ENCODE measurements at places on chromosomes 6 and 20. TPM values are rescaled to one million over a fixed set of nuclear protein-coding genes. Genes with fewer than 3 reads are reported as not detected.

Gene PI3
- not detected for total RNA-seq

DNA sequence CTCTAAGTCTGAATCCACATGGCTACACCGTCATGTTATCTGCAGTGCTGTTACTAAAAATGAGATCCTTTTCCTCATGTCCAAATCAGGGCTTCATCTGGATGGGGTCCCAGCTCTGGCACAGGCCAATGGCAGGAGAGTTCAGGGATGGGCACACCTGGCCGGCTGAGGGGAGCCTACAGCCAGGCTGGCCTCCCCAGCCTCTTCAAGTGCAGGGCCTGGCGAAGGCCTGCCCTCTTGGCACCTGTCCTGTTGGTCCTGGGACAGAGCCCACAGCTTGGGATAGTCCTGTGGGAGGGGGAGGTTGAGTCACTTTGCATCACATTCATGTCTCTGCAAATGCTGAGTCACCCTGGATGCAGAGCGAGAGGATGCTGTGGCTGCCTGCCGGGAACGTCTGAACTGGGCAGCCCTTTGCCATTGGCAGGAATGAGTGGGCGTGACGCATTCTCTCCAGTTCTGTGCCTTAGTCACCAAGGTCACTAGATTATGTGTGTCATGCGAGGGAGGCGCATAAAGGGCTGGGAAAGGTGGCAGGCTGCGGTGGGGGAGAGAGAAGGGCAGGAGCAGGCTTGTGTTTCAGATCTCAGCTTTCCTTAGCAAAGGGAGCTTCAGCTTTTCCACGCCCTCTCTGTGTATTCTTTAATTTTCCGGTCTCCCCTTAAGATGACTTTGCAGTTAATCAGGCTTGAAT lies 223.2 kb upstream of the ECI2 start:
- no peaks in the 10 kb centered on the region for H3K27me3 ChIP-seq
- DNase-seq, result no peak
- H3K27ac ChIP-seq, result no peak overlapping the region
- H3K36me3 ChIP-seq, result no peaks in the 10 kb centered on the region
- H3K4me3 ChIP-seq, result no peak overlapping the region

GRCh38 chr6:105882121-105882803 lies 203.9 kb upstream of the PRDM1 start:
- no peak for DNase-seq
- H3K4me1 ChIP-seq, result peaks cover 75% of the 10 kb centered on the region
- no peak overlapping the region for H3K4me3 ChIP-seq
- H3K36me3 ChIP-seq, result peaks cover 11% of the 10 kb centered on the region
- H3K27ac ChIP-seq, result no peak overlapping the region

- no peaks in the 10 kb centered on the region for H3K36me3 ChIP-seq
- no peak overlapping the region for H3K4me3 ChIP-seq
- H3K4me1 ChIP-seq, result peaks cover 22% of the 10 kb centered on the region
- H3K27ac ChIP-seq, result peak overlapping the region; percentile 81
- peaks cover 8% of the 10 kb centered on the region for H3K27me3 ChIP-seq
These were observed 133.9 kb upstream of the MYLIP start for GRCh38 chr6:15994814-15995459.

GRCh38 chr6:26454631-26455030 lies 3.1 kb upstream of the BTN2A1 start:
- no peak overlapping the region for H3K4me3 ChIP-seq
- peaks cover 27% of the 10 kb centered on the region for H3K4me1 ChIP-seq
- DNase-seq, result no peak
- H3K27me3 ChIP-seq, result no peaks in the 10 kb centered on the region
- peaks cover 33% of the 10 kb centered on the region for H3K36me3 ChIP-seq
- H3K27ac ChIP-seq, result no peak overlapping the region

Gene BTN1A1
- not detected for total RNA-seq

GRCh38 chr6:64023693-64024092 lies 388.1 kb downstream of the PHF3 start:
- H3K4me3 ChIP-seq, result no peak overlapping the region
- peaks cover 2% of the 10 kb centered on the region for H3K27me3 ChIP-seq
- no peak overlapping the region for H3K27ac ChIP-seq
- no peak for DNase-seq
- H3K36me3 ChIP-seq, result no peaks in the 10 kb centered on the region

DNA sequence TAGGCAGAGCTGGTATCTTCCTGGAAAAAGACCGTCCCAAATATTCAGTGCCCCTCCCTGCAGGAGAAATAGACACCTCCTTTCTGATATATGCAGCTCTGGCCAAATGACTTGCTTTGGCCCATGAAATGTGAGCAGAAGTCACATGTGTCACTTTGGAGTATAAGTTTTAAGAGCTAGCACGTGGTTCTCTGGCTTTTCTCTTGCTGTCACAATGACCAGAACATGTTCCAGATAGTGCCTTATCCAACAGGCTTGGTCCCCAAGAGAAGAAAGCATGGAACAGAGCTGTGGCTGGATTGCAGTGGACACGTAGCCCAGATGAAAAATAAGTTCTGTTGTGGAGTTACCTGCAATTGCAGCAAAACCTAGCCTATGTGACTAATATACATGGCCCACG lies 40.4 kb downstream of the UNC5CL start:
- H3K4me3 ChIP-seq, result no peak overlapping the region
- no peak for DNase-seq
- no peaks in the 10 kb centered on the region for H3K36me3 ChIP-seq
- peaks cover 38% of the 10 kb centered on the region for H3K27me3 ChIP-seq

GRCh38 chr20:52936351-52937340 lies 35.5 kb upstream of the TSHZ2 start:
- no peak overlapping the region for H3K27ac ChIP-seq
- H3K4me3 ChIP-seq, result no peak overlapping the region
- DNase-seq, result no peak
- H3K36me3 ChIP-seq, result no peaks in the 10 kb centered on the region

- H3K4me3 ChIP-seq, result no peak overlapping the region
- no peak overlapping the region for H3K27ac ChIP-seq
- H3K27me3 ChIP-seq, result peaks cover 3% of the 10 kb centered on the region
- H3K4me1 ChIP-seq, result no peaks in the 10 kb centered on the region
These were observed 59.1 kb downstream of the BLOC1S5 start for GRCh38 chr6:8005136-8005535.

DNA sequence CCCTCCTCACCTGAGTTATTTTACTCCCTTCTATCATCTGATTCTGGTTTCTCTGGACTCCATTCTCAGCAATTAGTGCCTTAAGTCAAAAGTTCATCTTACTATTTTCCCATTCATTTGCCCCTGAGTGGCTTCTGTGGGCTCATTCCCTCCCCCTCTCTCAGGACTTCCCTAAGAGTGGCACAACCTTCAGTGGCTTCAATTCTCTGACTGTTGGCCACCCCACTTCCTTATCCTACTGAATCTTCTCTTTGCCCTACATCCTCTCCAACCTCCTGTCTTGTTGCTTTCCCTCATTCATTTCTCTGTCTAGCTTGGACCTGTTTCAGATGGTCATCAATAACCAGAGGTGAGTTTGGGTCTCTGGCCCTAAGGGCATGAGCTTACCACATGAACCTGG lies 61.1 kb upstream of the GLP1R start:
- no peaks in the 10 kb centered on the region for H3K4me1 ChIP-seq
- no peak overlapping the region for H3K4me3 ChIP-seq
- H3K27me3 ChIP-seq, result peaks cover 9% of the 10 kb centered on the region
- no peak for DNase-seq

Gene FRK
- 0.02 TPM for total RNA-seq

Gene RIMS1
- total RNA-seq, result not detected

Gene IRF4
- total RNA-seq, result 929 TPM

- peaks cover 89% of the 10 kb centered on the region for H3K4me1 ChIP-seq
- DNase-seq, result no peak
- H3K27me3 ChIP-seq, result no peaks in the 10 kb centered on the region
These were observed 12.7 kb downstream of the ELOVL5 start for GRCh38 chr6:53336070-53336469.

DNA sequence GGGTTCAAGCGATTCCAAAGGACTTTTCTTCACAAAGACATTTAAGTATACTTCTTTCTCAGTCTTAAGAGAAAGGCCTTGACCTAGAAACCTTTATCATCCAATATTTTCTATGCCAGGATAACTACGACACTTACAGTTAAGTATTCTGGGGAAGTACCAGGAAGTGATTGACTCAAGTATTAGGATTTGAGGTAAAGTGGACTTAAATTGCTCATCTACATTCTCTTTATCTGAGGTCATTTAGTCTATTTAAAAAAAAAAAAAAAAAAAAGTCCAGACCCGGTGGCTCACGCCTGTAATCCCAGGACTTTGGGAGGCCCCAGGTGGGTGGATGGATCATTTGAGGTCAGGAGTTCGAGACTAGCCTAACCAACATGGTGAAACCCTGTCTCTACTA lies 114.7 kb downstream of the ZFAND3 start:
- peaks cover 21% of the 10 kb centered on the region for H3K4me1 ChIP-seq
- peaks cover 3% of the 10 kb centered on the region for H3K36me3 ChIP-seq
- H3K27ac ChIP-seq, result no peak overlapping the region
- DNase-seq, result no peak
- H3K4me3 ChIP-seq, result no peak overlapping the region
- H3K27me3 ChIP-seq, result no peaks in the 10 kb centered on the region

Gene PANK2
- total RNA-seq, result 51.4 TPM

GRCh38 chr6:72683797-72684196 lies 61.9 kb downstream of the KCNQ5 start:
- no peaks in the 10 kb centered on the region for H3K36me3 ChIP-seq
- peaks cover 8% of the 10 kb centered on the region for H3K4me1 ChIP-seq
- H3K27me3 ChIP-seq, result no peaks in the 10 kb centered on the region
- no peak for DNase-seq
- no peak overlapping the region for H3K4me3 ChIP-seq
- H3K27ac ChIP-seq, result peak overlapping the region; percentile 14

Gene PTK6
- 0.16 TPM for total RNA-seq

GRCh38 chr6:11197175-11197536 lies 35.3 kb downstream of the NEDD9 start:
- no peaks in the 10 kb centered on the region for H3K27me3 ChIP-seq
- no peak overlapping the region for H3K4me3 ChIP-seq
- peaks cover 77% of the 10 kb centered on the region for H3K4me1 ChIP-seq
